ENCODE measurements at places on chromosomes 5 and 9.
A peak's percentile ranks its signal among the peaks of the same experiment; 100 is the strongest.

DNA sequence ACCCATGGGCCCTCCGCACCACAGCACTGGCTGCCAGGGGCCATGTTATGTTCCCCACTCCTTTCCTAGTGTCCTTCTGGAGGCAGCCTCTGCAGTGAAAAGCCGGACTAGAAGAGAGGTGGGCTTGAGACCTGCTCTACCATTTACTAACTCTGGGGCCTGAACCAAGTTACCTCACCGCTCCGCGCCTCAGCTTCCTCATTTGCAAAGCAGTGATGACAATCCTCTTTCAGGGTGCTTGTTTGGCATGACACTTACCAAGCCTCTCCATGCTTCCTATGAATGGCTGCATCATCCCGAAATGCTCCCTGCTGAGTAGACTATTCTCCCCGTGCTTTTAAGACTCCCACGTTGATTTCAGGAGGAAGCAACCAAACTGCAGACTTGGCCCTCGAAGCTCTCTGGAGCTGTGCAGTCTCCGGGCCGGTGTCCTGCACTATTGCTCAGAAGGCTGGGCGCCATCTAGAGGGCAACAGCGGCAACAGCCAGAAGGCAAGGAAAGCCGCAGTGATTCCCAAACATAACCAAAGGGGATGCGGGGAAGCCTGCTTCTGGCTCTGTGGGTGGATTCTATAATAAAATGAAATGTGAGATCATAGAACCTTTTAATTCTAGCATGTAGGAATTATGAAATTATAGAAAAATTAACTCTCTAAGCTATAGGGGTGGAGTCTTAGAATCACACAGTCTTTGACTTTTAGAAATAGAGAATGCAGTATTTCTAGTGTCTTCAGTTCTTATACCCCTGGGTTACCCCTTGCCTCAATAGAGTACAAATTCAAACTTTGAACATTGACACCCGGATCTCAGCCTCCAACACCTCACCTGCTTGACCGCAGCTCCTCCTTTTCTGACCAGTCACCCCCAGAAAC lies 599.8 kb upstream of the BRINP1 start:
- DNase-seq: peak; percentile 82

DNA sequence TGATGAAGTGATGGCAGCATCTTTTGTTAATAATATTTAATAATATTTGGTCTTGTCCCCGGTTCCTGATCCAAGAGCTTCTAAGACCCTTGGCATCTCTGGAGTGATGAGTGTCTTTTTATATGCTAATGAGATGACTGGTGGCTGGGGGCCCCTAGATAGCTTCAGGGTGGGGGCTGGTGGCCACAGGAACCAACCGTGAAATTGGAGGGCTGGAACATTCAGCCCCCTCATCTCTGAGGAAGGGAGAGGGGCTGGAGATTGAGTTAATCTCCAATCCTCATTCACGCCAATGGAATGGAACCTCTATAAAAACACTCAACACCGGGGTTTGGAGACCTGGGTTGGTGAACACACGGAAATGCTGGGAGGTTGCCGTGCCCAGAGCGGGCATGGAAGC lies 78.2 kb upstream of the RAPGEF1 start:
- no peak for DNase-seq

GRCh38 chr5:172541099-172541772 lies 86.9 kb upstream of the SH3PXD2B start:
- no peak for DNase-seq

DNA sequence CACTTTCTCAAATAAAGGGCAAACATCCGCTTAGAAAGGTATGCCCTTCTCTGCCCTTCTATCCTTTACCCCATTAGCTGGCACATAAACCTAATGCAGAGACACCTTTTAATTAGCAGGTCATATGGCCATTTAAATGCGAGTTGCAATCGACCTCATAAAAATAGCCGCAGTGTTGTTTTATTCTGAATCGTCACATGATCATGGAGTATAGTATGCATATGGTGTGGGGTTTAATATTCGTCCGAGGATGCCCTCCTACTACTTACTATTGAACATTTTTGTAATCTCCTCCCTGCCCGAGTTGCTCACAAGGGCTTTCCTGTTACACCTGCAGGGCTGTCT lies 72.0 kb downstream of the PIK3R1 start:
- no peak for DNase-seq

DNA sequence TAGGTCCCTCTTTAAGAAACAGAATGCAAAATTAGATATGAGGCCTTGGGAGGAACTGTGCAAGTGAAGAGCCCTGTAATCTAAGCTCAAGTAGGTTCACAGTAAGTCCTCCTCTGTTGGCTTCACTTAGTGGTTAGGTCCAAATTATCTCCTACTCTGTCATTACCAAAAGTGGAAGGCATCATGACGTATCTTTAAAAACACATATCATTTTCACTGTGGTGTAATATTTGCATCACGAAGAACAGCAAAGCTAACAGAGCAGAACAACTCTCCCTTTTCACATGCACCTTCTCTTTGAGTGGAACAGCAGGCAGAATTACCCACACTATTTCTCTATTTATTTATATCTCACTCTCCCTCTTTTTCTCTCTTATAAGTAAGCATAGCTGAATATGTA lies 240.5 kb upstream of the CCNH start:
- DNase-seq: no peak

DNA sequence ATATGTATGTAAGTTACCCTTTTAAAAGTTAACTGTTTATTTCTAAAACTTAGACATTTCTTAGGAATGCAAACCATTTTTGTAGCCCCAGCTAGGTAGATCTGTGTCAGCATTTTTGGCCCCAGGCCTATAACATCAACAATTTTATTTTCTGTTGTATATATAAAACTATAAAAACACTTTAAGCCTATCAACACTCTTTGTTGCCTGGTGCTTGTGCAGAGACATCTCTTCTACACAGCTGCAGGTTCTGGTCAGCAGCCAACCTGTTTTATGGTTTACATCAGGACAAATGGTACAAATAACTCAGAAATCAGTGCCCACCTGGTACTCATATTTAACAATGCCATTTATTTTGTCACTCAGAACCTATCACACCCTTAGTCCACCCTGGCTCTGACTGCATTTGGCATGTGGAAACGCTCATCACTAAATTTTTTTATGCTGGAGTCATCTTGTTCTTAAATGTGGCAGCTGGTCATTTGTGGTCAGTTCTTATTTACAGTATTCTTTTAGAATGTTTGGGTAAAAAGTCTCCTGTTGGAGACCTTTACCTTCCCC lies 173.4 kb downstream of the DNAH5 start:
- no peak for DNase-seq

DNA sequence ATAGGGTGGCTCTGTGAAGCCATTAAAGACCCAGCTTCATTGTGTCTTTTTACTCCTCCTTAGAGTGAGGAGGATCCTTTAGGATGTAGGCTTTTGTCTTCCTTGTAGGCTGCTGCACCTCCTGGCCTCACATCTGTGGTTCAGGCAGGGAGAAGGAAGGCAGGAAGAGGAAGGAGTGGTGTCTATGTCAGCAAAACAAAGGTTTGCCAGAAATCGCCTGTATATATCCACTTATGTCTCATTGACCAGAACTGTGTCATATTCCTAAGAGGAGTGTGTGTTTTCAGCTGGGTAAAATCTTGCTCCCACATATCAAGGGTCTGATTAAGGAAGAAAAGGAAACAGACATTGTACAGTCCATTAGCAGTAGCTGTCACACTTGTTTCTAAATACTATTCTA lies 213.8 kb downstream of the ARHGAP26 start:
- no peak for DNase-seq

DNA sequence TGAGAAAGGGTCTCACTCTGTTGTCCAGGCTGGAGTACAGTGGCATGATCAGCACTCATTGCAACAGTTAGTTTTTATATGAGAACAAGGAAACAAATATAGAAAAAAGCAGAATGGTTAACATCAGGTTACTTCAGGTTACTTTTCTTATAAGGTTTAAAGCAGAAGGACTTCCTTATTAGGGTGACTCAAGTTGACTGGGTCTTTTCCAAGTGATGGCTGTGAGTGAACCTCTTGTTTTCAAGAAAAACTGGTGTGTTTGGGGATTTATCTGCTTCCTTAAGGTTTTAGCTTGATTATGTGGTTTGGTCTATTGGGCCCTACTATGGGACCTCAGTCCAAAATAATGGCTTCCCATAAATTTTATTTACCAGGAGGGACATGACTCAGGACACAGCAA lies 99.2 kb downstream of the ARRDC3 start:
- DNase-seq: no peak

DNA sequence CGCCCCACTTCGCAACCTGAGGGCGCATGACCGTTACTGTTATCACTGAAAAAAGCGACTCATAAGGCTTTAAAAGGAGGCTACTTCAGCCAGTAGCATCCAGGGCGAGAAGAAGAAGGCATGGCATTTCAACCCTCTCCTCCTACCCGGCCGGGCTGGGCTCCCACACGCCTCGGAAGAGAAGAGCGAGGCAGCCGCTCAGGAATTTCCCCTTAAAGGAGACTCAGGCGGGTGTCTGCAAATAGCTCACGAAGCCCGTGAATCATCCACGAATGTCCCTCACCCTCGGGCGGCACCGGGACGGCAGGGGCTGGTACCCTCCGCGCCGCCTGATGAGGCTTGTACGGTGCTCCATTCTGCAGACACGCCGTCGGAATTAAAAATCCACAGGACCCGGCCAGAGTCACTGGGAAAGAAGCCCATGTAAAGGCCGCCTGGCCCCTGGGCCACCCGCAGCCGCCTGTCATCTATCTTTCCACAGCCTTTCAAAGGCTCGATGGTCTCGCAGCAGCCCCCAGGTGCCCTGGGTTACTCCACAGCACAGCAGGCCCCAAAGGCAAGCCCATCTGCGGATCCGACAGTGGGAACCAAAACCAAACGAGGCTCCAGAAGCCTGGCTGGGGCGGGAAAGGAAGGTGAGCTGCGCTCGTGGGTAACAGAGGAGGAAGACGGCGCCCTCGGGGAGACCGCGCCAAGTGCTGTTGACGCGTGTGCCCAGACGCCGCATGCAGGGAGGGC lies 11.8 kb downstream of the SLC12A7 start:
- peak; percentile 50 for DNase-seq

GRCh38 chr5:42396111-42396510 lies 27.1 kb upstream of the GHR start:
- no peak for DNase-seq

- DNase-seq: no peak
Observed at GRCh38 chr5:178318893-178319292, 86.3 kb upstream of the PHYKPL start.

DNA sequence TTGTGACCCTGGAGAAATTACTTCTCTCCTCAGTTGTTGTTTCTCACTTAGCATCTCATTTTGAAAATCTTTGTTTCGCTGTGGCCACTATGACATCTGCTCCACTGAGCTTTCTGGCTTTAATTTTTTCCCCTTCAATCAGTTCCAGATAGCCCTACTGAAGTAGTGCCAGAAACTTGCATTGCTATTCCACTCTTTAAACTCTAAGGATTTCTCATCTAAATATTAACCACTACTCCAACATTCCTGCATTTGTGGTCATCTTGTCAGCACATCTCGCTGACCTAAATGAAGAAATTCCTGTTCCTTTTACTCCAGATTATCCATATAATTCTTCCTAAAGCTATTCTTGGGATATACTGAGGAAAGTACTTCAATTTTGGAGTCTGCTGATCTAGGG lies 15.3 kb upstream of the NOL6 start:
- DNase-seq: no peak

DNA sequence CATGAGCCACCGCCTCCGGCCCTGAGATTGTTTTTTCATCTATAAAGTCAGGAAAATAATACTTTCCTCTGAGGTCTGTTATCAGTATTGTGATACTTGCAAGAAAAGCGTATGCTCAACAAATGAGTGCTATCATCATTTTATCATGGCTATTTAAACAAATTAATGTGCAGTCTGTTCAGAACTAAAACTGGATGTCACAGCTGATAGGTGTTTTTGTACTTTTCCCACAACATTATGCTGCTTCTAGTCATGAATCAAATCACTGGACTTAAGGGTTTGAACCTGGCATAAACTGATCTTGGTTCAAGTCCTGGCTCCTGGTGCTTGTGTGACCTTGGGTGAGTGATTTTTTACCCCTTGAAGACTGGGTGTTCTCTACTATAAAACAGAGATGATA lies 21.4 kb upstream of the PHF19 start:
- DNase-seq: no peak

- DNase-seq: no peak
Observed at GRCh38 chr5:59833448-59833847, 60.1 kb downstream of the PDE4D start.

DNA sequence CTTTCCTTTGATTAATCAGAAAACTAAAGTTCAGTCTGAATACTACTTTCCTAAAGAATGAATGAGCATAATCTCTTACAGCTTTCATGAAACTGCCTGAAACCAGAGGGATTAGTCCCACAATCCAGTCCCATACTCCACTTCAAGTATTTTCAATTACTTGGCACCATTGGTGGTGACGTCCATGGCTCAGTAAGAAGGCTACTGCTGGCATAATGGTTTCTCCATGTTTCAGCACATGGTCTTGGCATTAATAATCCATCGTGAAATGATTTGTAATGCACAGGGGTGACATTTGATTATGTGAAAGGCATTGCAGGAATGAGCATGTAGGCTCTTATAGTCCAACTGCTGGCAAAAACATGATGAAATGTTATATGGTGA lies 23.4 kb downstream of the LIX1 start:
- no peak for DNase-seq

- DNase-seq: no peak
Observed at GRCh38 chr9:27679338-27679737, 106.1 kb upstream of the C9orf72 start.

DNA sequence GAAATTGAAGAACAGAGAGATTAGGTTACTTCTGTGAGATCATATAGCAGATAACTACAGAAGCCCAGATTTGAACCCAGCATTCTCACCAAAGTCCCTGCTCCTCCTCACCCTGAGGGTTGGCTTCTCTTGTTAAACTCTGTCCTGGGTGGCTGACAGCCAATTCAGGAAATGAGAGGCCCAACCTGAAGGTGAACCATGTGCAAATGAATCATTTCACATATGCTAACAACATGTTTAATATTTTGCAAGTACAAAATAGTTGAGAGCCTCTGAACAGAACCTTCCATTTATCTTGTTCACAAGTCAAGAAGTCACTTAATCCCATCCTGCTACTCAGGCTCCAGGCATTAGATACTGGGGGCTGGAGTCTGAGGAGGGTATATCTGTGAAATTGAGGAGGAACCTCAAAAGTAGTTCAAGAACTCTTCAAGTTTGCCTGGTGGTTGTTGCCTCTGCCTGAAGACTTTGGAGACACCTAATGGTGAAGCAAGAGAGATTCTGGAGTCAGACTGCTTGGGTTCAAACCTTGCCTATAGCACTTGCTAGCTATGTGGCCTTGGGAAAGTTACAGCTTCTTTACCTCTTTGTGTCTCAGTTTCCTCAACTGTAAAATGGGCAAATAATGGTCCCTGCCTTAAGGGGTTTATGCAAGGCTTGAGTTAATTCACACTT lies 564.0 kb downstream of the PSAT1 start:
- DNase-seq: no peak

- peak; percentile 19 for DNase-seq
Observed at GRCh38 chr5:17403695-17404490, 94.1 kb upstream of the TAF11L2 start.

- DNase-seq: no peak
Observed at GRCh38 chr5:98905857-98906688, 22.7 kb downstream of the CHD1 start.

All from retina (tissue), 1 donor.